Omental fat pad (tissue), 4 donors: ENCODE measurements at places on chromosomes 16 and 17.

- DNase-seq, result no peak
These were observed 302.8 kb downstream of the IRF8 start for GRCh38 chr16:86201746-86202145.

DNA sequence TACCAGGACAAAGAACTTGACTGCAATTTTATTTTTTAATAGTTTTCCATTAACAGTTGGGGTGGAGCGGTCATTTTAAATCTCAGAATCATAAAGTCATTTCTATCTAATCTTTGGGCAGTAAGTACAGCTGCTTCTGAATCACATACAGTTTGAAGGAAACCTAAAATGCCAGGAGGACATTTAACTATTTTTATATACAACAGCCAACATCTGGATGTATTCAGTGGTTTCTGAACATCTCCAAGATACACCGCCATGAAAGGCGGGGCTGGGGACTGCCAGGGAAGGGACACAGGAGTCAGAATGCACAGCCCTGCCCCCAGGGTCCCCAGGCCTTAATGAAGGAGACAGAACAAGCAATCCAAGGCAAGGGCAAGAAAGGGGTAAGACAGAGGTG lies 392.3 kb downstream of the SLC39A11 start:
- no peak for DNase-seq

DNA sequence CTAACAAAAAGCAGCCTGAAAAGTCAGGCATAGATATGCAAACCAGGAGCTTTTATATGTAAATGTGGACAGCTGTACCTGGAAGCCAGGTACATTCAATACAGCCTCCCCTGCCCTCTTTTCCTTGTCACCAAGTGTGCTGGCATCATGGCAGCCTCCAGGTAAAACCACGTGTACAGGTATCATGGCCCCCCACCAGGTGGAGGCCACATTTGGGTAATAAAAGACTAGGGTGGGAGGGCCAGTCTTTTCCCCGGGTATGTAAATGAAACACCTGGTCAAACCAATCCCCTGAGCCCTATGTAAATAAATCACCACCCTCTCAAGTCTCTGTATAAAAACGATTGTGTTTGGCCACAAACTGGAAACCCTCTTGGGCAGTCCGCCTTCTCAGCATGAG lies 226.4 kb upstream of the GOT2 start:
- no peak for DNase-seq

DNA sequence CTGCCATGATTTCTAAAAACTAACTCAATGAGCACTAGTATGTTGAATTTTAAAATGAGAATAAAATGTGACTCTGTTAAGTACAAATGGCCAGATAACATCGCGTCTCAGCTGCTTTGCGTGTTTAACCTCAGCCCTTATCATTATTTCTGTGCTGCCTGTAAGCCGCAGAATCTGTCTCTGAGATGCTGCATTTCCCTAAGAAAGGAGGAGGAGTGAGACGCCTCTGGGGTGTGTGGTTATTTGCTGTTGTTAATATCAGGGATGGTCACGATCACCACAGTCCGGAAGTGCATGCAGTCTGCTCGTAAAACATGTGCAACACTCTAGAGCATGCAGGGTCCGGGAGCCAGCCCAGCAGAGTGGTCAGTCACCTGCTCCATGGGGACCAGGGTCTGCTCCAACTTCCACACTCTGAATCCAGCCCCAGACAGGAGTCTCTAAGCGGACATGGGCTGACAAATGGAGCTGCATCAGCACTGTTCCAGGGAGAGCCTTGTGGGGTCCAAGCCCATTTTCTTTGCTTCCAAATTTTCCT lies 342.5 kb downstream of the MAF start:
- DNase-seq, result no peak

DNA sequence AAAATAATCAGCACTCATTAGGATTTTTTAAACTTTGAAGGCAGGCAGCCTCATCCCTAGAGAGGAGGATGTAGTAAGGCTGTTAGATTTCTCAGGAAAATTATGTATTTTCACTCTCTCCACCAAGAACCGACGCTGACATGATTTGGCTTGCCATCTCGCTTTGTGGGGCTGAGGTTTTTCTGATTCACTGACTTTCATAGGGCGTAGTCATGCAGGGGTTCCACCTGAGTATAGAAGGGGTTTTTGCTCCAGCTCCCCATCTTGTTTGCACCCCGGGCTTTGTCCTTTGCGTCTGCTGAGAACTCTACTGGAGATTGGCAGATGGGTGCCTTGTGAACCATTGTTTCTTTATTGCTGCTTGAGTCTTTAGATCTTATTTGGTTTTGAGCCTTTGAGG lies 20.2 kb downstream of the TOM1L1 start:
- DNase-seq, result no peak

GRCh38 chr17:57553526-57553925 lies 191.6 kb downstream of the CCDC182 start:
- DNase-seq, result no peak

- no peak for DNase-seq
These were observed 19.2 kb downstream of the JPH3 start for GRCh38 chr16:87621550-87621829.
